ENCODE measurements at places on chromosomes 16 and 17.
A peak's percentile ranks its signal among the peaks of the same experiment; 100 is the strongest.

DNA sequence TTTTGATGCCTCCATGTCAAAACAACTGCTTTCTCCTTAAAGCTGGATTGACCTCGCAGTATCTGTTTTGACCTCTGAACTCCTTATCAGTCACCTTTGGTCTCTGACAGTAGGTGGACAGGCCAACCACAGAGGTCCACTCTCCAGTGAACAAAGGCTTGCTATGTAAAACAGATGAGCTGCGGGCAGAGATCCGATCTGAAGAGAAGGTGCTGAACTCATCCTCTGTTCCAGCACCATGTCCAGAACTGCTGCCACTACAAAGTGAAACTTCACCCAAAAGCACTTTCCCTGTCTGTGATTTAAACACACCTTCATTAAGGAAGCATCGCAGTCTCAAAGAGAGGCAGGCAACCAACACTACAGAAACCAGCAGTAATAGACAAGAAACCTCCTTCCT is 117.3 kb upstream of the CORO6 start:
- no peak for DNase-seq

DNA sequence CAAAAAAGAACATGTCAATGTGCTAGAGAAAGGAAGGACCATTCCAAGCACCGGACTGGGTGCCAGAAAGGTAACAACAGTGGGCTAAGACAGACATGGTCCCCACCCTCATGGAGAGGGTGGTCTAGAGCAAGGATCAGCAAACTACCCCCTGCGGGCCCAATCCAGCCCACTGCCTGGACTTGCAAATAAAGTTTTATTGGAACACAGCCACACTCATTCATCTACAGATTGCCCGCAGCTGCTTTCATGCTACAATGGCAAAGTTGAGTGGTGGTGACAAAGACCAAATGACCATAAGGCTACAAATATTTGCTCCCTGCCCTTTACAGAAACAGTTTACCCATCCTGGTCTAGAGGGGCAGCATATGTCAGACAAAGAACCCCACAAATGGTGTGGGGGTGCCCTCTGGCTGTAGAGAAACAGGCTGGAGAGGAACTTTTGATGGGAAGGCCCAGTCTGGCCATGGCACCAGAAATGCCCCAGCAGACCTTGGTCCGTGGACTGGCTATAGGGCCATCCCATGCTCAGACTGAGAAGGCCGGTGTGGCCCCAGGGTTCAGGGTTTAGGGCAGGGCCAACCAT is 15.2 kb downstream of the CDH5 start:
- DNase-seq = no peak

DNA sequence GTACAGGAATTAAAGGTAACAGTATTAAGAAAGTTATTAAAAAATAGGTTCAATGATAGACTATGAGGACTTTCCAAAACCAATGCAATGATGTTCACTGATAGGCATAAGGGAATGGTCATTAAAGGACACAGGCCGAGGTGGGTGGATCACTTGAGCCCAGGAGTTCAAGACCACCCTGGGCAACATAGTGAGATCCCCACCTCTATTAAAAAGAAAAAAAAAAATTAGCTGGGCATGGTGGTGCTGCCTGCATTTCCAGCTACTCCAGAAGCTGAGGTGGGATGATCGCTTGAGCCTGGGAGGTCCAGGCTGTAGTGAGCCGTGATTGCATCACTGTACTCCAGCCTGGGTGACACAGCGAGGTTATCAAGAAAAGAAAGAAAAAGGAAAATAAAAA is 5.9 kb downstream of the TOP2A start:
- DNase-seq = no peak

DNA sequence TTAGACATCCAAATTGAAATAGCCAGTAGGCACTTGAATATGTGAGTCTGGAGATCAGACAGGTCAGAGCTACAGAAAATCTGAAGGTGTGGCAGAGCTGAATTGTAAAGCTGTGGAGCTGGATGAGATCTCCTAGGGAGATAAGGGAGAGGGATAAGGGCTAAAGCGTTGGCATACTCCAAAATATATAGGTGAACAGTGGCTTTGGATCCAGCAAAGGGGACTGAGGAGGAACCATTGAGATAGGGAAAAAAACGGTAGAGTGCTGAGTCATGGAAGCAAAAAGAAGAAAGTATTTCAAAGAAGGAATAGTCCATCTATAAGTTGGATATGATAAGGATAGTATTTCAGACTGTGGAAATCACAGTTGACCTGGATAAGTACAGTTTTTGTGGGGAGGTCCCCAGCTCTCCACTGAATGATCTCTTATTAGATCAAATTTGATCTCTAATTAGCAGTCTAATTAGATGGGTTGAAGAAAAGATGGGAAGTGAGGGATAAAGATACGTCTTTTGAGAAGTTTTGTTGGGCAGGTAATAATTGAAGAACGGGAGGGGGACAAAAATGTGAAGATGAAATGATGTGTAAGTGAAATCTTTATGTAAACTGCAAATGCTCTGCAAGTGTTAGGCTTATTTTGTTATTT is 587 bp upstream of the DBF4B start:
- DNase-seq = peak; percentile 2

DNA sequence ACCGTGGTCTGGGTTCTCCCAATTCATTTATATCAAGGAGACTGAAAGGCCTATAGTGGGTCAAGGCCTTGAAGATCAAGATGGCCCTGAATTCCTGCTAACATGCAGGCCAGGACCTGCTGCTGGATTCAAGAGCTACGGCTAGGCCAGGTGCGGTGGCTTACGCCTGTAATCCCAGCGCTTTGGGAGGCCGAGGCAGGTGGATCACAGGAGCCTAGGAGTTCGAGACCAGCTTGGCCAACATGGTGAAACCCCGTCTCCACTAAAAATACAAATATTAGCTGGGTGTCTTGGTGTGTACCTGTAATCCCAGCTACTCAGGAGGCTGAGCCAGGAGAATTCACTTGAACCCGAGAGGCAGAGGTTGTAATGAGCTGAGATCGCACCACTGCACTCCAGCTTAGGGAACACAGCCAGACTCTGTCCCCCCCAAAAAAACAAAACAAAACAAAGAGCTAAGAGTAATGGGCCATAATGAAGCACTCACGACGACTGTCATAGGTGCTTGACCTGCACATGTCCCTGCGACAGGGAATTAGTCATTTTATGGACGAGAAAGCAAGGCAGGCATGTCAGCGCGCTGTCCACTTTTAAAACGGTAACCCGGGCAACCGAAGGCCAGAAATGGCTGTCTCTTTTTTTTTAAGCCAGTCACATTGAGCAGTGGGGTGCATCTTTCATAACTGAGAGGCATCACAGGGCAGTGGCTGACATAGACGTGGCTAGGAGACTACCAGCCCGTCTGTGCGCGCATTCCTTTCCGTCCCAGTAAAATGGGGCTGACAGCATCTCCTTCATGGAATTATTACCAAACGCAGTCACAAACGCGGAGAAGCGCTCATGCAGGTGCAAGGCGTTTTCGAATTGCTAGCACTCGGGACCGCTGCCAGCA is 1.0 kb upstream of the FBRS start:
- no peak for DNase-seq

DNA sequence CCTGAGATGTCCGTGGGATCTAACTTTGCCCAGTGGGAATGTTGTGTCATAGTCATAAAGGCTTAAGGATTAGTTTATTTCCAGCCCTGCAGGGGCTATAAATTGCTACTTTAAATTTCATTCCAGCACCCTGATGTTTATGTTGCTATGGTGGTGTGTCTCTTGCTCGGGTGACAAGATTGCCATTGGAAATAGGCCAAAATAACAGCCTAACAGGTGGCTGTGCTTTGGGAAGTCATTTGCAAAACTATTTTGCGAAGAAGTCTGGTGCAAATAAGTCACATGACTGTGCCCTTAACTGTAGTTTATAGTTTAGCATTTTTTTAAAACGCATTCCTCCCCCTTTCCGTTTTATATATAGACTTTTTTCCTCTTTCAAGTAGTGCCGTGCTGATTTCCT is 23.1 kb downstream of the PITPNC1 start:
- no peak for DNase-seq

GRCh38 chr17:82107341-82107860 is 9.4 kb upstream of the FASN start:
- DNase-seq = no peak

GRCh38 chr17:22671110-22671509 is 978.8 kb downstream of the KCNJ18 start:
- no peak for DNase-seq

- no peak for DNase-seq
These were observed 17.1 kb upstream of the VWA3A start for GRCh38 chr16:22075043-22075757.

DNA sequence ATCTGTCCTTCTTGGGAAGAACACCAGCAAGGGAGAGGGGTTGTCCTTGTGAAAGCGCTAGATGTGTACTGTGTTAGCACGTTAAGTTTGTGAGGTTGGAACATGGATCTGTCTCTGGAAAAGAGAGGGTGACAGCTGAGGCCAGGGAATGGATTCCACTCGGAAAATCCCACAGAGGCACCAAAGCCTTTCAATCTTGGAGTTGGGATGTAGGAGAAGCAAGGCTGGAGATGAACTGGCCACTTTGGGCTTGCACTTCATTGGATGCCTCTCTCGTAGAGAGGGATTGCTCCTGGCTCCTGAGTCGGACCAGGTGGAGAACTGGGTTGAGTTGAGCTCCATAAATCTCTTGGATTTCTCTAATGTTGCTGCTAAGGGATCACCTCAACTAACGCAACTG is 67.2 kb downstream of the CCDC182 start:
- DNase-seq = no peak

DNA sequence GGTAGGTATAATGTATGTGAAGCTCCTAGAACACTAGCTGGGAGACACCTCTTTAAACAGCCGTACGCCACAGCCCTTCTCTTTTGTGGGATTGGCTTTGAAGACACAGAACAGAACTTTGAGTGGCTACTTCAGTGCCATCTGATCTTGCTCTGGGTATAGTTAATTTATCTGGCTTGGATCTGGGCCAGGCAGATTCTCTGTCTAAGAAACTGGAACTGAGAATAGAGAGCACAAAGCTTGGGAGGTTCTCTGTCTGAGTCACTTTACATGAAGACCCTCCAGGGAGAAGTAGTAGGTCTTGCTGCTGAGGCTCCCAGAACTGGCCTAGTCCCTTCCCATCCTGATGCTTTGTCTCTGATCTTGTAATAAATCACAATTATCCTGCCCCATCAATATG is 721.0 kb upstream of the KIF2B start:
- no peak for DNase-seq

DNA sequence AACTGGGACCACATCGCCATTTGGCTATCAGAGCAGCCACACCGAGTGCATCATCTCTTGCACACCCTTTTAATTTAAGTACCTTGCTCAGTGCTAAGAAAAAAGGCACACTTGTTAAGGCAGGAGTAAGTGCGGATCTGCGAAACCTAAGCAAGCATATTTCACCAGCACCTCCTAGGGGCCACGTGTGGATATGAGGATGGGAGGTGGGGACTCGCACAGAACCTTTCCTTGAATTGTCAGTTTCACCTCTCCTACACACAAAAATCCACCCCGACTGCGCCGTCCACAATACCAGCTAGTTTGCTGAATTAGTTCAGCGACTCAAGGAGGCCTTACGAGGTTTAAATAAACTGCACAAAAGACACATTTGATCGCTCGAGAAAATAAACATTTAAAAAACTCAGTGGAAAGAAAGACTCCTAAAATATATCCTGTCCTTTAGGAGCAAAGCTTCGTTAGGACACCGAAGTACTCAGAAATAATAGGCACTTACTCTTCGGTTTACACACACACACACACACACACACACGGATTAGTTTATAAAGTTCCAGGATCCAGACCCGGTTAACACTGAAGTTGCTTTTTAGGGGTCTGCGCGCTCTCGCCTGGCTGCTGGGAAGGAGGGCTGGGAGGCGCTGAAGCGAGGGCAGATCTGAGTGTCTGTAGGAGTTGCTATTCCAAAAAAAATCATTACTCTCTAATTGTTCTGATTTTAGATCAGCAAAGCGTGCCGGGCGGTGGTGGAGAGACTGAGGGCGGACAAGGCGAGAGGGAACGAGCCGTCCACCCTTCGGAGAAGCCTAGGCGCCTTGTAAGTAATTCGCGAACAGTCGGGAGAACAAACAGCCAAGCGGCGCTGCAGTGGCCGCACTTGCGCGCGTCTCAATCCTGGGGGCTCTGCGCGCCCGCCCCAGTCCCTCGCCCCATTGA is 1.0 kb upstream of the KCNJ2 start:
- DNase-seq = peak; percentile 80

- no peak for DNase-seq
These were observed 205.4 kb upstream of the KCNJ16 start for GRCh38 chr17:69869667-69870066.

- DNase-seq = no peak
These were observed 961 bp downstream of the AMFR start for GRCh38 chr16:56424404-56424764.

DNA sequence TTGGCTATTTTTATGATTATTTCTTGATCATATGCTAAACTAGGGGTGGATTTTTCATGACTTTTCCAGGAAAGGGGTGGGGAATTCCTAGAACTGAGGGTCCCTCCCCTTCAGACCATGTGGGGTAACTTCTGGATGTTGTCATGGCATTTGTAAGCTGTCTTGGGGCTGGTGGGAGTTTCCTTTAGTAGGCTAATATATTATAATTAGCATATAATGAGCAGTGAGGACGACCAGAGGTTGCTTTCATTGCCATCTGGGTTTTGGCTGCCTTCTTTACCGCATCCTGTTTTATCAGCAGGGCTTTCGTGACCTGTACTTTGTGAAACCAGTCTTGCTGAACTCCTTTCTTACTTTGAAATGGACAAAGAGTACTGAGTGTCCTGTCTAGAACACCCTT is 40.4 kb upstream of the ABCA5 start:
- peak; percentile 18 for DNase-seq

GRCh38 chr17:6502142-6502541 is 54.2 kb downstream of the PITPNM3 start:
- no peak for DNase-seq

GRCh38 chr17:76714822-76715495 is 4.2 kb upstream of the MXRA7 start:
- DNase-seq = peak; percentile 63

GRCh38 chr17:39634384-39634871 is 2.5 kb upstream of the STARD3 start:
- DNase-seq = peak; percentile 45

- DNase-seq = no peak
These were observed 138.0 kb upstream of the WSB1 start for GRCh38 chr17:27155866-27156265.

GRCh38 chr16:74521691-74522090 is 85.2 kb downstream of the GLG1 start:
- DNase-seq = no peak

GRCh38 chr16:9597967-9598730 is 506.7 kb downstream of the HAPSTR1 start:
- DNase-seq = no peak

- DNase-seq = no peak
These were observed 65.2 kb downstream of the ABCC1 start for GRCh38 chr16:16014329-16015224.

- DNase-seq = no peak
These were observed 278.1 kb downstream of the ZFHX3 start for GRCh38 chr16:72769876-72770275.

GRCh38 chr16:11670171-11671131 is 2.2 kb downstream of the SNN start:
- DNase-seq = peak; percentile 74
